ENCODE measurements at places on chromosomes 12 and 14. TPM values are rescaled to one million over a fixed set of nuclear protein-coding genes. Genes with fewer than 3 reads are reported as not detected.

DNA sequence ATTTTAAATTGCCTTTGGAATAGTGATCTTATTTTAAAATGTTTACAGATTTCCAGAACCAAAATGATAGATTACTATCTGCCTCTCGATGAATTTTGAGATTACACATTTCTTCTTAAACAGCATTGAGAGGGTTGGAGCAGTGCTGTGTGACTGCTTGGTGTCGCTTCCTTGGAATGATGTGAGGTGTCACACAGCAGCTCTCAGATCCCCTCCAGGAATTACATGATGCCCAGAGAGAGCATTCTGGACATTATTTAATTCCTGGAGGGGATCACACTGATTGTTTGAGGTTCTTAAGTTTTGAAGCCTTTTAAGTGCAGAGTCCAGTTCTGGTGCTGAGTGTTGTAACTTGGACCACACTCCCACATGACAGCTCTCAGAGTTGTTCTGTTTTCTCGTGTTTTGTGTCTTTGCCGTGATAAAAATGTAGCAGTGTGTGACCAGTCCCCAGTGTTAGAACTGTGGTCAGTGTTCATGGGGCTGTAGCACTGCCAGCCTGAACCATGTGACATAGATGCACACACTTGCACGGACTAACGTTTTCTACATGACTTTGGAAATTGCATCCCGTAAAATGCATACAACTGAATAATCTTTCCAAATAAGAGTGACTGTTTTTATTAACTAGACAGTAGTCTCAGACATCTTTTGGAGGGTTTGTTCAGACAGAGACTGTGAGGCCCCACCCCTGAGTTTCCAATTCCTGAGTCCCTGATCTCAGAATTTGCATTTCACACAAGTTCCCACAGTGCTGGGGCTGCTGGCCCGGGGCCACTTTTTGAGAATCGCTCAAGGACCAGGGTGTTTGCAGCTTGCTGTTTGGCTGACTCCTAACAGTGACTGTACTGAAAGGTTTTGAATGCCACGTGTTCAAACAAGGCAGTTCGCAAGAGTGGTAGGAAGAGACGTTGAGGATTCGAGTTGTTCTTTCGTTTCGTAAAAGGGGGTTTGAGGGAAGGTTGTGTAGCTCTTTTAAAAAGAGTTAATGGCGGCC is 26.0 kb downstream of the XRCC3 start:
- H3K27me3 ChIP-seq, result no peaks in the 10 kb centered on the region
- no peaks in the 10 kb centered on the region for H3K4me1 ChIP-seq
- no peak overlapping the region for H3K4me3 ChIP-seq
- peak overlapping the region; percentile 15 for H3K27ac ChIP-seq
- H3K36me3 ChIP-seq, result peaks cover 16% of the 10 kb centered on the region

DNA sequence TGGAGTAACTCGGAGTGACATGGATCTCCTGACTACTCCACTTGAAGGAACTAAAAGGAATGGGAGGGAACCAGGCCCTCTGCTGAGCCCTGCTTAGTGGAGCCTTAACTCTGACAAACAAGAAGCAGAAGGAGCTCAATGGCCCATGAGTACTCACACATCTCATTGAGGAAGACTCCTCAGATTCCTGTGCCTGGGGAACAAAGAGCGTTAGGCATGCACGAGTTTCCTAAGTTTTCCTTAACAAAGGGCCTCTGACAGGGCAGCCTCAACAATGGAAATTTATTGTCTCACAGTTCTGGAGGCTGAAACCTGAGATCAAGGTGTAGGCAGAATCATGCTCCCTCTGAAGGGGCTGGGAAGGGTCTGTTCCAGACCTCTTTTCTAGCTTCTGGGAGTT is 185.7 kb upstream of the NTF3 start:
- H3K27me3 ChIP-seq, result no peaks in the 10 kb centered on the region
- no peak for DNase-seq
- no peak overlapping the region for H3K27ac ChIP-seq
- H3K4me3 ChIP-seq, result no peak overlapping the region
- peaks cover 17% of the 10 kb centered on the region for H3K4me1 ChIP-seq

- peaks cover 8% of the 10 kb centered on the region for H3K27me3 ChIP-seq
- no peak overlapping the region for H3K4me3 ChIP-seq
- no peak overlapping the region for H3K27ac ChIP-seq
- H3K4me1 ChIP-seq, result no peaks in the 10 kb centered on the region
Measured at GRCh38 chr12:11513288-11513687, 117.9 kb upstream of the PRB2 start.

GRCh38 chr12:115343601-115344000 is 659.6 kb upstream of the TBX3 start:
- H3K4me3 ChIP-seq, result no peak overlapping the region
- peaks cover 9% of the 10 kb centered on the region for H3K4me1 ChIP-seq
- H3K27ac ChIP-seq, result no peak overlapping the region
- peaks cover 12% of the 10 kb centered on the region for H3K36me3 ChIP-seq
- no peaks in the 10 kb centered on the region for H3K27me3 ChIP-seq
- DNase-seq, result no peak

PLEKHD1 gene
- 0.20 TPM for total RNA-seq

GRCh38 chr12:71303199-71303598 is 136.4 kb upstream of the LGR5 start:
- no peak for DNase-seq
- no peaks in the 10 kb centered on the region for H3K27me3 ChIP-seq
- no peak overlapping the region for H3K4me3 ChIP-seq
- peaks cover 2% of the 10 kb centered on the region for H3K4me1 ChIP-seq
- no peak overlapping the region for H3K27ac ChIP-seq

TMEM233 gene
- total RNA-seq, result not detected

DNA sequence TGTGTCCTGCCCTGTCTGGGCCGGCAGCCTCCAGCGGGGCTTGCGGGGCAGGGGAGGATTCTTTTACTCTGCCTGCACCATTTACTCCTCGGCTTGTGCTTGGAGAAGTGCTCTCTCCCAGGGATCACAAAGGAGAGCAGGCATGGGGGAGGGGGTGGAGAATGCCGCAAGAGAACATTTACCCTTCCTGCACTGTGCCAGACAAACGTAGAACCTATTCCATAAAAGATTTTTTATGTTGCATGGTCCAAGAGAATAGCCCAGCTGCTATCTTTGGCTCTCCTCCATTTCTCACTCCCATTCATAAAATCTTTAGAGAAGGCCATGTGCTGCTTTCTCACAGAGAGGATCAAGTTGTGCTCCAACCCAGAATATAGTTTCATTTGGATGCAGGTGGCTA is 159.4 kb downstream of the SPTSSA start:
- no peaks in the 10 kb centered on the region for H3K36me3 ChIP-seq
- DNase-seq, result no peak
- no peak overlapping the region for H3K4me3 ChIP-seq
- H3K27ac ChIP-seq, result no peak overlapping the region
- H3K4me1 ChIP-seq, result no peaks in the 10 kb centered on the region

DNA sequence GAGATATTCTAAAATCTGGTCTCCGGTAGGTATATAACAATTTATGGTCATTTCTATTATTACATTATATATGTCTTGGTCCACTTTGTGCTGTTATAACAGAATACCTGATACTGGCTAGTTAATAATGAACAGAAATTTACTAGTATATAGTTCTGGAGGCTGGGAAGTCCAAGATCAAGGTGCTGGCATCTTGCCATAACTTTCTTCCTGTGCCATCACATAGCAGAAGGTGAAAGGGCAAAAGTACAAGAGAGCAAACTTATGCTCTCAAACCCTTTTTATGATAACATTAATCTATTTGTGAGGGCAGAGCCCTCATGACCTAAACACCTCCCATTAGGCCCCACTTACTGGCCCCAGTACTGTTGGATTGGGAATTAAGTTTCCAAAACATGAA is 17.9 kb upstream of the BATF start:
- H3K36me3 ChIP-seq, result no peaks in the 10 kb centered on the region
- H3K27me3 ChIP-seq, result no peaks in the 10 kb centered on the region
- no peak overlapping the region for H3K4me3 ChIP-seq
- H3K27ac ChIP-seq, result no peak overlapping the region

- H3K27ac ChIP-seq, result no peak overlapping the region
- H3K27me3 ChIP-seq, result peaks cover 14% of the 10 kb centered on the region
- no peak for DNase-seq
- no peak overlapping the region for H3K4me3 ChIP-seq
- H3K36me3 ChIP-seq, result peaks cover 5% of the 10 kb centered on the region
Measured at GRCh38 chr12:122194804-122195203, 8.7 kb upstream of the B3GNT4 start.

DNA sequence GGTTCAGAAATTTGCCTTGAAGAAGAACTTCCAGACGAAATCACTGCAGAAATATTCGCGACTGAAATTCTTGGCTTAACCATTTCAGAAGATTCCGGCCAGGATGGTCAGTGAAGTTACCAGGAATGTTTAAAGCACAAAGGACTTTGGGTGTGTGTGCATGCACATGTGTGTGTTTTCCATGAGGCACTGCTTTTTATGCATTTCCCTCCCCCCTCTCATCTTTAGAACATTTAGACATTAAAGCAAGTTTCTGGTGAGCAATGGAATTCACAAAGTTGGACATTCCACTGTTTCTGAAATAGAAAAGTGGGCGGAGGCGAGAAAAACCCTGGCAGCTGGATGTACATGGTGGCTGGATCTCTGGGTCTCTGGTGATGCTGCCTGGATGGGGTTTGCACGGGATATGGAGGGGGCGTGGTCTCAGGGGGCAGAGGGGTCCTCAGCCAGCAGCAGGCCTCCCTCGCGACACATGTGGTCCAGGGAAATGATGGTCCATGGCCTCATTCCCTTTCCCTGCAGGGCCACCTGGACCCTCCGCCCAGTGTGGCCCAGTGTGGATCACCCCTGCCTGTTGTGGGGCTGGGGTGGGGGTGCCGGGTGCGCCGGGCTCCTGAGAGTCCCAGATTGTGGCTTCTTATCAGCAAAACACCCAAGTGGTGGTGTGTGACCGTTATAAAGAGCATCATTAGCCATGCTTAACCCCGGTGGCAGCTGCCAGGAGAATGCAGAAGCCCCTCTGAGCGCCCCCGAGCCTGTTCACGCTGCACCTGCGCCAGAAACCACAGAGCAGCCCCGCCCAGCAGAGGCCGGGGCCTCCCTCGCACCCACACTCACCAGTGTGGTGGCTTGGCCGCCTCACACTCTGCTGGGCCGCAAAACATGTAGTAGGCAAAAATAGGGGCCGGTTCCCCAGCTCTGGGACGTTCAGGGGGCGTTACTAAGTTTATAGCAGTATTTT is 17.8 kb upstream of the BCL7A start:
- peaks cover 5% of the 10 kb centered on the region for H3K36me3 ChIP-seq
- no peak overlapping the region for H3K27ac ChIP-seq
- H3K27me3 ChIP-seq, result no peaks in the 10 kb centered on the region
- peaks cover 6% of the 10 kb centered on the region for H3K4me1 ChIP-seq

GRCh38 chr12:38711054-38711453 is 194.3 kb downstream of the CPNE8 start:
- H3K4me1 ChIP-seq, result peaks cover 2% of the 10 kb centered on the region
- no peaks in the 10 kb centered on the region for H3K36me3 ChIP-seq
- H3K27ac ChIP-seq, result no peak overlapping the region
- H3K4me3 ChIP-seq, result no peak overlapping the region

PTPRR gene
- total RNA-seq, result 0.52 TPM

DNA sequence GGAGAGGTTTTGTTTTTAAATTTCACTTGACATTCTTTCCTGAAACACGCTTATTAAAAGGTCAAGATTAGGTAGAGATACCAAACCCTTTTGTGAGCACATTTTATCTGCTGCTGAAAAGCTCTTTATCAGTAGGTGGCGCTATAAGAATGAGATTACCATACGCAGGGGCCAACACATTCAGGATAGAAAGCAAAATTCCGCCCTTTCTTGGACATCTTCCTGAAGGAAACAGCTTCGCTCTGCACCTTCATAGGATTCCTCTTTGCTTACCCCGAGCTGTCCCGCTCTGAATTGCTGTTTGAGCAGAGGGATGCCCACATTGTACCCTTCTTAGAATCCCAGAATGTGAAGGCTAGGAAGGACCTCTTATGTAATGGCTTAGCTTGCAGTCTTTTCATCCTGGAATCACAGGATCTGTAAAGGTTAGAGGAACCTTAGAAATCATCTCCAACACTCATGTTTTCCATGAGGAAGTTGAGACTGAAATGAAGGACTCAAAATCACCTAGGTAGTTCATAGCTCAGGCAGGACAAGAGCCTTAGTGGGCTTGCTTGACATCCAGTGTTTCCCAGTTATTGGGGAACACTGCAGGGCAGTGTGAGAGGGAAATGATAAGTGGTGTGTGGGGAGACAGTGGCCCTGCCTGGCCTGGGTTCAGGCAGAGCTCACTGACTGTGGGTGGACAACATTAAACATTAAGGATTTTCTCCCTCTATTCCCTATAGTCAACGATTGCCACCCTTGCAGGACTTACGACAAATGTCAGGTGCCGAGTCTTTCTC is 38.7 kb upstream of the CRY1 start:
- H3K4me1 ChIP-seq, result peaks cover 6% of the 10 kb centered on the region
- no peaks in the 10 kb centered on the region for H3K36me3 ChIP-seq
- no peak overlapping the region for H3K27ac ChIP-seq
- DNase-seq, result no peak
- no peak overlapping the region for H3K4me3 ChIP-seq

DNA sequence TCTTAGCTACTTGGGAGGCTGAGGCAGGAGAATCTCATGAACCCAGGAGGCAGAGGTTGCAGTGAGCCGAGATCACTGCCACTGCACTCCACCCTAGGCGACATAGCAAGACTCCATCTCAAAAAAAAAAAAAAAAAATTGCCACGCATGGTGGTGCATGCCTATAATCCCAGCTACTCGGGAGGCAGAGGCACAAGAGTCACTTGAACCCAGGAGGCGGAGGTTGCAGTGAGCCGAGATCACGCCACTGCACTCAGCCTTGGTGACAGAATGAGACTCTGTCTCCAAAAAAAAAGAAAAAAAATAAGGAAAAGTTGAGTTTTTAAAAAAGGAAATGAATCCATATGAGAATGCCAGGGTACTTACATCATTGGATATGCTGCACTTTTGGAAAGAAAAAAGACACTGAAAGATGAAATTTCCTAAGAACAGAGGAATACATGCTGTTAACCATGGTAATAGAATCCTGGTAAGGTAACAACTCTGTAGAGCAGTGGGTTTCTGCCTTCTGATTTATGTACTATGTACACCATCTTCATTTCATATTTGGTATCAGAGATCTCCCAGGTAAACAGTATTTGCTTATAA is 222.7 kb downstream of the ERC1 start:
- H3K27ac ChIP-seq, result no peak overlapping the region
- no peaks in the 10 kb centered on the region for H3K36me3 ChIP-seq
- no peak overlapping the region for H3K4me3 ChIP-seq
- DNase-seq, result no peak

GRCh38 chr14:92398888-92399636 is 76.1 kb downstream of the SLC24A4 start:
- no peak overlapping the region for H3K4me3 ChIP-seq
- DNase-seq, result no peak
- H3K4me1 ChIP-seq, result no peaks in the 10 kb centered on the region
- no peak overlapping the region for H3K27ac ChIP-seq

DYRK4 gene
- total RNA-seq, result 39.7 TPM

Data from mesothelial cell of epicardium (in vitro differentiated cells).